ENCODE measurements at places on chromosomes 16 and 17. TPM values are rescaled to one million over a fixed set of nuclear protein-coding genes. Genes with fewer than 3 reads are reported as not detected.

- DNase-seq, result peak; percentile 98
Observed at GRCh38 chr17:39239640-39240314, 14.0 kb upstream of the STAC2 start.

GRCh38 chr16:13992976-13993375 is 73.0 kb downstream of the ERCC4 start:
- no peak for DNase-seq

GRCh38 chr16:57145046-57146021 is 40.5 kb downstream of the PSME3IP1 start:
- DNase-seq, result no peak

The BCO1 gene
- total RNA-seq, result 1.1 TPM

The CCDC57 gene
- total RNA-seq, result 61.8 TPM

DNA sequence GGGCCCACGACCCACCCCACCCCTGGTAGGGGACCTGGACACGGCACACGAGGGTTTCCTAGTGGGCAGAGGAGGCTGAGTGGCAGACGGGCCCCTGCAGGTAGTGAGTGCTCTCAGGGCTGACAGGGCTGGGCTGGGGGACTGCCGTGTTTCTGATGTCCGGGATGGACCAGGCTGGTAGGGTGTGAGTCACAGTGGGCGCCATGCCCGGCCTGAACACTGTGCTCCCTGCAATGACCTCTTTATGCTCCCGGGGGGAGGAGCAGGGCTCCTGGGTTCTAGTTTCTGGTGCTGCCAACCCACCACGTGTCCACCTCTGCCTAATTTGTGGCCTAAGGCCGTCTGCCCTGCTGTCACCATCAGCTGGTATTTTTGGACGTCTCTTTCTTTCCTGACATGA is 26.3 kb downstream of the ARHGAP23 start:
- no peak for DNase-seq

- DNase-seq, result no peak
Observed at GRCh38 chr17:19408346-19408710, 2.7 kb upstream of the RNF112 start.

DNA sequence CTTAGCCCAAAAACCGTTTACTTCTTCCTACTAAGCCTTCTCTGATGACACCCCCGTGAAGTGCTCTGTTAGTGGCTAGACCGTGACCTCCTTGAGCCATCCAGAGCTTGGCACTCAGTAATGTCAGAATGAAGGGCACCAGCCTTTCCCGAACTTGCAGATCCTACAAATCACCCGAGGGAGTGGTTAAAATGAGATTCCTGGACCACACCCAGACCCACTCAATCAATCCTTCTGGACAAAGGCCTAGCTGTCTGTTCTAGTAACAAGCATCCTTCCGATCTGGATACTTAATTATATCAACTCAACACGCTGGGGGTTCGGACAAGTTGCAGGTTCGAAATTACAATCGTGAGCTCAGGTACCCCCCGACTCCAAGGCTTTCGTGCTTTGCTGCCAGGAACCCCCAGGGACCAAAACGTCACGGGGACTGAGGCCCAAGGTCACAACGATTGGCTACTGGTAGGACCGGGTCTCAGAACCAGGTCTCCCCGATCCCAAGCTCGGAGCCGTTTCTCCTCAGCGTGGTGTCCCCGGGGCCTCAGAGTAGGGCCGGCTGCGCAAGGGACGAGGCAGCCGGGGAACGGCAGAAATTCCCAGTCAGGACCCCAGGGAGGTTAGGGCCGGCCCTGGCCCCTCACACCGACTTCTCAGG is 527 bp downstream of the CIAPIN1 start:
- no peak for DNase-seq

GRCh38 chr17:79997011-79997660 is 38.5 kb downstream of the TBC1D16 start:
- no peak for DNase-seq

The TBC1D3C gene
- total RNA-seq, result not detected

DNA sequence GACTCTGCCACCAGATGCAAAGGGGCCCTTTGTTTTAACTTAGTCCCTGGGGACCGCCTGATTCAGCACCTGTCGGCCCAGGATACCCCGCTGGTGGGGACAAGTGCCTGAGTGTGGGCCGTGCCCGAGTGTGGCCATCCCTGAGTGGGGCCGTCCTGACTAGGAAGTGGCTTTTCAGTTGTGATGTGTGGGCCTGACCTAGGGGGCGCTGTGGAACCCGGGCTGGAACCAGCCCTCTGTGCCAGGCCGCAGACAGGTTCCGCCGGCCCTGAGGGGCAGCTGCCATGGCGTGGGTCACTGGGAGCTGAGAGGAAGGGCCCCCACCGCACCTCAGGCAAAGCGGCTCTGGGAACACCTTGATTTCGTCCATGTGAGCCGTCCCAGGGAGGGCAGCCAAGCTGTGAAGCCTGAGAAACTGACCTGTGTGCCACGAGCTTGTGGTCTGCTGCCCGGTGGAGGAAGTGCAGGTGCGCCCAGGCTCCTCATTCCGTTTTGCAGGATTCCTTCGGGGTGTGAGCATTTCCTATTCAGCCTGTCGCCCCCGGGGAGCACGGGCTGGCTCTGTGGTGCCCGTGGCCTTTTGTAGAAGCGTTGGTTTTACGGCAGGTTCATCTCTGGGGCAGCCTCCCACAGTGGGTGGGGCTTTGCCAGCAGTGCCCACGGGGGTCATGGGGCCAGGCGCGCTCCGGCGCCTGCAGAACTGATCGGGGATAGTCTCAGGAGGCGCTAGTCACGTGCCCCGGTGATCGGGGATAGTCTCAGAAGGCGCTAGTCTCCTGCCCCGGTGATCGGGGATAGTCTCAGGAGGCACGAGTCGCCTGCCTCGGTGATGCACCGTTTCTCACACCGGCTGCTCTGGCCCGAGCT is 5.3 kb downstream of the RPL13 start:
- DNase-seq, result peak; percentile 93
